Mucosa of descending colon (tissue), 3 donors: ENCODE measurements at places on chromosomes 5 and 9.

GRCh38 chr5:107864793-107865192 is 194.1 kb upstream of the EFNA5 start:
- no peak for DNase-seq

DNA sequence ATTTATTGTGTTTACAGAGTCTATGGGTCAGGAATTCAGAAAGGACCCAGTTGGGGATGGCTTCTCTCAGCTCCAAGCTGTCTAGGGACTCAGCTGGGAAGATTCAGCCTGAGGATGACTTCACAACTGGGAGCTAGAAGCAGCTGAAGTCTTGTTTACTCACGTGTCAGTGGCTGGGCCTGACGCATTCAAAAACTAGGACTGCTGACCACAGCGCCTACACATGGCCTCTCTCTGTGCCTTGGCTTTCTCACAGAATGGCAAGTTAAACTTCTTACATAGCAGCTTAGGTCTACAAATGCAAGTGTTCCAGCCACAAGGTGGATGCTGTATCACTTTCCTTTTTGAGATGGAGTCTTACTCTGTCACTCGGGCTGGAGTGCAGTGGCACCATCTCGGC is 16.3 kb upstream of the PPP2CA start:
- peak; percentile 27 for DNase-seq

GRCh38 chr9:5743109-5743508 is 89.8 kb downstream of the ERMP1 start:
- no peak for DNase-seq

- peak; percentile 89 for DNase-seq
Measured at GRCh38 chr9:137070201-137070905, at the start of gene SAPCD2. Gene SAPCD2, minus strand, starts transcription at chr9:137070557. Its CDS starts 97 bp downstream, at chr9:137070460.

GRCh38 chr5:143052967-143053682 is 282.9 kb downstream of the ARHGAP26 start:
- DNase-seq: no peak

GRCh38 chr5:60668686-60669304 is 31.2 kb downstream of the DEPDC1B start:
- DNase-seq: no peak
